ENCODE measurements at places on chromosomes 13 and 19. TPM values are rescaled to one million over a fixed set of nuclear protein-coding genes. Genes with fewer than 3 reads are reported as not detected.

Gene SOHLH2
- total RNA-seq = not detected

Gene CTXN1
- total RNA-seq = 0.86 TPM

Gene ICAM5
- 8.8 TPM for total RNA-seq

Gene IGFL2
- not detected for total RNA-seq

Gene PGLYRP2
- not detected for total RNA-seq

Gene CNN1
- not detected for total RNA-seq

Gene SYNE4
- 1.4 TPM for total RNA-seq

Gene FPR3
- not detected for total RNA-seq

Gene SHANK1
- total RNA-seq = 0.04 TPM

Gene GRK1
- total RNA-seq = not detected

Gene KLK4
- total RNA-seq = not detected

Gene CYP2A13
- not detected for total RNA-seq

Gene BIVM
- total RNA-seq = 16.9 TPM

Gene IER2
- 123 TPM for total RNA-seq

Gene TSEN34
- total RNA-seq = 140 TPM

Gene GEMIN7
- 29.5 TPM for total RNA-seq

Gene KLF1
- total RNA-seq = not detected

Gene CD37
- total RNA-seq = not detected

Gene FUZ
- 11.5 TPM for total RNA-seq

Data from hair follicular keratinocyte (primary cell).